ENCODE measurements at places on chromosomes 1 and 21.

DNA sequence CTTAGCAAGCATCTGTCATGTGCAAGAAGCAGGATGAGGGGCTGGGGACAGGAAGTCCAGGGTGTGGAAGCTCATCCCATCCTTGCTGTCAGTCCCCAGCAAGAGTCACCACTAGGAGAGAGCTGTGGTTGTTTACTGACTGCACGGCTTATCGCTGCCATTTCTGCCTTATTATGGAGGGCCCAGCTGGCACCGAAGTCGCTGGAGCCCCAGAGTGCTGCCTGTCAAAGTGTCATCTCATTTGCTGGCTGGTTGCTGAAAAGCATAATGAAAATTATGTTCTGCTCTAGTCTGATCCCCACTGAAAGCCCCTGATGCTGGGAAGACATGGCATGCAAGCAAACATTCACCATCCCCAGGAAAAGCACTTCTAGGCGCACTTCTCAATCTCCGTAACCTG, 642.7 kb downstream of the NPHP4 start:
- DNase-seq = no peak

DNA sequence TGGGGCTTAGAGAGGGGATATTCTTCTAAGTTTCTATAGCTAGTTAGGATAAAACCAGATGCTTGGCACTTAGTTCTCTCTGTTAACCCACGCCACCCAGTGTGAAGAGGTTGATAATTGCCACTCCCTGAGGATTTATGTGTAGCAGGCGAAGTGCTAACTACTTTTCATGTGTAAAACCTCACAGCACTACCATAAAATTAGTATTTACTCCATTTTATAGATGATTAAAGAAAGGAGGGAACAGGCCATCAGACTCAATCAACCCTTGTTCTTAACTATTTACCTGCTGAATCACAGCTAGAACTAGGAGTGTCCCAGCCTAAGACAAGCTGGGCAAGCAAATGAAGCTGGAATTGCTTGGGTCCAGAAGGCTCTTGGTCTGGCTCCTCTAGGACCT, 8.9 kb downstream of the LIN28A start:
- no peak for DNase-seq

GRCh38 chr1:181160998-181161870, 72.7 kb downstream of the IER5 start:
- no peak for DNase-seq

DNA sequence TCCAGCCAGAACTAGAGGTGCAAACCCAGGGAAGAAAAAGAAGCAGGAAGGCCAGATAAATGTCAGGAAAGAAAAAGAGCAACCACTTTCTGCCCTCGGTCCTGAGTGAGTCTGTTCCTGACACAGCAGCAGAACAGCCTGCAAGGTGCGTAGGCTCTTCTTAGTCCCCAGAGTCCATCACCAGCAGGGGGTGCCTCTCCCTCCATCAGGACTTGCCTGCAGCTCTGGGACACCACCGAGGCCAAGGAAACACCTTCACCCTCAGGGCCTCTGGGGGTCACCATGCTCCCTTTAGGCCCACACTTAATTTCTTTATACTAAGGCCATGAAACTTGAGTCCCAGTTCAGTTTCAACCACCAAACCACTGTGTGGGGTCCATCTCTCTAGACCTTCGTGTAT, 43.7 kb upstream of the NFASC start:
- no peak for DNase-seq

GRCh38 chr1:5745800-5746610, 246.2 kb downstream of the NPHP4 start:
- peak; percentile 40 for DNase-seq

DNA sequence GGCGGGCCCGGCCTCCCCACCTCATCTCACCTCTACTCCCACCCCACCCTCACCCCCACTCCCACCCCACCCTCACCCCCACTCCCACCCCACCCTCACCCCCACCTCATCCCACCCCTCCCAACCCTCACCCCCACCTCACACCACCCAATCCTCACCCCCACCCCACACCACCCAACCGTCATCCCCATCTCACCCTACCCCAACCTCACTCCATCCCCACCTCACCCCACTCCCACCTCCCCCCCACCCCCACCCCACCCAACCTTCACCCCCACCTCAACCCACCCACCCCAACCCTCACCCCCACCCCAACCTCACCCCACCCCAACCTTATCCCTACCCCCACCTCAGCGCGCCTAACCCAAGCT, 13.4 kb downstream of the A3GALT2 start:
- no peak for DNase-seq

GRCh38 chr1:109787211-109787844, 23.6 kb upstream of the EPS8L3 start:
- DNase-seq = no peak

- no peak for DNase-seq
Observed at GRCh38 chr1:177927021-177927596, 42.7 kb downstream of the SEC16B start.

GRCh38 chr1:51044199-51044598, 57.8 kb upstream of the C1orf185 start:
- DNase-seq = no peak

DNA sequence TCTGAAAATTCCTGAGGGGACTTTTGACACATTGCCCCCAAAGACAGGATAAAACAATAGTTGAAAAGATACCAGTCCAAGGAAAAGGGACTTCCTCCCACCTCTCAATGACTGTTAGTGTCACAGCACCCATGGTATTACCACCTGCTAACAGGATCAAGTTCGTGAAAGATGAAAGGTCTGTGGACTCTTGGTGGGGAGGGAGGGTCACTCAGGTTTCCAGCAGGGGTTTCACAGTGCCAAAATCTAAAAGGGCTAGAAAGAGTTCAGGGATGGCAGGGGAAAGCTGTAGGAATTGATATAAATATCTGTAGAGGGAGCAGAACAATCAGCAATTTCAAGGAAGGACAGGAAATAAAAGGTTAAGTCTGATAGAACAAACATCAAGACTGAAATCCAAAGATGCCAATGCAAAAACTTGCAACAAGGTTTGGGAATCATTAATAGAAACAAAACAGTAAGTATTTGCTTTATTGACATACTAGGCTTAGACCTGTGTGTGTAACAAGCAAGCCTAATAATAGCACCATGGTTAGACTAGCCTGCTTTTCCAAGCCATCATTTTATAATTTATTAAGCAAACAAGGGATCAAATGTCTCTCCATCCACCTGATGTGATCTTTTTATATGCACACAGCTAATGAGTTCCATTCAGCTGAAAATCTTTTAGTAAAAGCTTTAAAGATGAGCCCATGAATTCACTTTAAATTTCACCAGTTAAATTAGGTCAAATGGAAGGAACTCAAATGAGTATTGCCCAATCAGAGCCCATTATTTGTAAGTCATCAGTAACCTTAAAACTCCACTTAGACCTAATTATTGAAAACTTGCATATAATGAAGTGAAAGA, 3.7 kb downstream of the MCL1 start:
- no peak for DNase-seq

DNA sequence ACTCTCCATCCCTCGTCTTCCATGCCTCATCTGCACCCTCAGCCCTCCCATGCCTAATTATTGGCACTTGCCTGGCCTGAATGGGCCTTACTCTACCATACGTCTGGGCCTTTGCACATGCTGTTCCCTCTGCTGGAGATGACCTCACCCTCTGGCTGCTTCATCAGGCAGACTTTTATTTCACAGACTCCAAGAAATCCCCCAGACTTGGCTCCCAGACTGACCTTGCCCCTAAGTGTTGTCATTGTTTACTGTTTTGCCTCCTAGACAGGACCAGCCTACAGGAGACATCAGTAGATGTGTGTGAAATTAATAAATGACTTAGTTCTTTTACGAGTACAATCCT, 5.2 kb upstream of the AHDC1 start:
- no peak for DNase-seq

DNA sequence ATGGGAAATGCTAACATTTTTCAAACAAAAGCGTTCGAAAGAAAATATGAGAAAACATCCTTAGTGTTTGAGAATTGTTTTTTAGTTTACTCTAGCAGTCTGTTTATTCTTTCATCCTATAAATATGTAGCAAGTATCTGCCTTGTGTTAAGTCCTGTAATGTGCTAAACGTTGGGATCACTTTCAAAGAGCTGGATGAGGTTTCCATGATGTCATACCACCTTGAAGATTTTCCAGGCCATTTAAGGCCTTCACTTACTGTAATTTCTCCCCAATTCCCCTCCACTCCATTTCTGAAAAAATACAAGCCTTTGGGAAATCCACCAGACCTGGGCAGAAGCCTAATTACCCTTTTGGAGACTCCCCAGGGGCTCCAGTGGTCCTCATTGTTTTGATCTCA, 24.2 kb upstream of the CTBS start:
- no peak for DNase-seq

DNA sequence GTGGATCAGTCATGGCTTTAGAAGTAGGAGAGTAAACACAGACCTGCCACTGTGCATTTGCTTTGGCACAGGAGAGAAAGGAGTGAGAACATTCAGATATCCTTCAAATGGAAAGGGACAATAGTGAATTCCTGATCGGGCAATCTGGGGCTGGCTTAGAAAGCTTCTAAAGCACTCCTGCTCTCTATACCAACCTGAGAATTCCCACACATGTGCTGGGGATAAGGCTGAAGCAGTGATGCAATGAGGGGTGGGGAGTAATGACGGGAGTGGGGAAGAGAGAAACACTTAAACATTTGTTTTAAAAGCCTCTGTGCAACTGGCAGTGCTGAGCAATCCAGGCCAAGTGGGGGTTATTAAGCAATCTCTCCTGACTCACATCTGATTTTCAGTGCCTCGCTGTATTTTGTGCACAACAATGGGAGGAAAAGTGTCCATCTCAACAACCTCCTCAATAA, 108.8 kb downstream of the KIAA0319L start:
- DNase-seq = no peak

DNA sequence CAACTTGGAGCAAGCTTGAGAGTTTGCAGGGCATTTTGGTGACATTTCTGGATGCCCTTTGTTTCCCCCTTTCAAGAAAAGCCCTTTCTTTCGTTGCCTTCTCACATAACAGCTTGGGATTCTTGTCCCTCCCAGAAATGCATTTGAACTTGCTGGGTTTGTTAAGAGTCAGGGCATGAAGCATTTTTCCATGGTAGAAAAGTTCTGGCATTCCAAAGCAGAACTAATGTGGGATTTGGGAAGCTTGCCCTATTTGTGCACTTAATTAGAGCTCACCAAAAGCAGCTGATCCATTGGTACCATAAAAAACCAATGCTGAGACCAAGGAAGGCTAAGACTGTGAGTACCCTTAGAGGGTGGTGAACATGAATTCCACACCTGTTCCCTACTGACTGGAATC, 99.8 kb upstream of the HOOK1 start:
- no peak for DNase-seq

DNA sequence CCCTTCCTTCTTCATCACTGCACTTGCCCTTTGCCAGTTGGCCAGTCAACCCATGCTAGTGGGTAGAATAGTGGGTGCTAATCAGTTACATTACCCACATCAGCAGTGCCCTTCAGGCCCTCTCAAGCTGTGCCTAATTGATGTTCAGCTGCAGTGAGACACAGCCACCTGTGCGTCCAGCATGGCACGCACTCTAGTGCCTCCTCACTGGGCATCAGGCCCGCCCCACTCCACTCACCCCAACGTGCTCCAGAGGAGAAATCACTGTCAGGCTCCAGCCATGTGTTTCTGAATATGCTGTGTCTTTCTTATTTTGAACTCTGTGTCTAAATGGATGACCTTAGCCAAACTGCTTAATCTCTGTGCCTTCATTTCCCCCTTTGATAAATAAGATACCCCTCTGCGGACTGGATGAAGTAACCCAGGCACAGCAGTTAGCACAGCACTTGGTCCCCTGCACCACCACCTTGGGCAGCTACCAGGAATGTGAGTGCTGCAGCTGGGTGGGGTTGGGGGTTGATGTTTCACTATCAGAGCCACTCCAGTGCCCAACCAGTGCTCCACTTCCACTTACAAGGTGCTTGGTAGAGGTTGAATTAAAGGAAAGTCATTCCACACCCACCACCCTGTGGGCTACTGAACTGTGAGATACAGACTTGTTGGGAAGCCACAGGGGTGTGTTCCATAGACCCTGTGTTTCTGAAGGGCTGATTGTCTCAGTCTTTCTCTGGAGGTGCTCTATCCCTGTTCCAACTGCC, 8.9 kb upstream of the ADORA3 start:
- no peak for DNase-seq

DNA sequence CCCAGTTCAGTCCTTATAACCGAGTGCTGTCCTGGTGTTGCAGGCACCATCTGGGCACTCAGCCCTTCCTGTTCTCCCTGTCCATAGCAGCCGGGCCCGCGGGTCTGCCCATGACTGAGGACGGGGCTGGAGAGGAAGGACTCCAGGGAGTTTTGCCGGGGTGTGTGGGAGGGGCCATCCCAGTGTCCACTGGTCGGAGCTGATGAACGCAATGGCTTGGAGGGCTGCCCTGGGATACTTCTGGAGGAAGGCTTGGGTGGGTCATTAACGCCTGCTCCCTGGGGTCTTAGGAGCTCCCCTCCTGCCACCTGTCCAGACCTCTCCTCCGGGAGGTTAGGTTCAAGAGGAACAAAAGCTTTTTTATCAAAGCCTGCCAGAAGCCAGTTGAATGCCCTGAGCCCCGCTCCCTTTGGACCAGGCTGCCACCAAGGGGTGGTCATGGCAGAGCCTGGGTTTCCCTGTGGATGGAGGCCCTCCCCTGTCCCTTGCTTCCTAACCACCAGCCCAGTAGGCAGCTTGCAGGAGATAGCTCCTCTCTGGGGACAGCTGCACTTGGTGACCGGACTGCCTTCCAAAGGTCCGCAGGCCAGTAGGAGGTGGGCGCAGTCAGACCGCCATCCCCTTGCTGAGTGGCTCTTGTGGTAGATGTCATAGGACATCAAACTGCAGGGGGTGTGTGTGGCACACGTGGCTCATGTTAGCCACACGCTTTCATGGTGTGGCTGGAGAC, 61.3 kb downstream of the TRIM11 start:
- no peak for DNase-seq

DNA sequence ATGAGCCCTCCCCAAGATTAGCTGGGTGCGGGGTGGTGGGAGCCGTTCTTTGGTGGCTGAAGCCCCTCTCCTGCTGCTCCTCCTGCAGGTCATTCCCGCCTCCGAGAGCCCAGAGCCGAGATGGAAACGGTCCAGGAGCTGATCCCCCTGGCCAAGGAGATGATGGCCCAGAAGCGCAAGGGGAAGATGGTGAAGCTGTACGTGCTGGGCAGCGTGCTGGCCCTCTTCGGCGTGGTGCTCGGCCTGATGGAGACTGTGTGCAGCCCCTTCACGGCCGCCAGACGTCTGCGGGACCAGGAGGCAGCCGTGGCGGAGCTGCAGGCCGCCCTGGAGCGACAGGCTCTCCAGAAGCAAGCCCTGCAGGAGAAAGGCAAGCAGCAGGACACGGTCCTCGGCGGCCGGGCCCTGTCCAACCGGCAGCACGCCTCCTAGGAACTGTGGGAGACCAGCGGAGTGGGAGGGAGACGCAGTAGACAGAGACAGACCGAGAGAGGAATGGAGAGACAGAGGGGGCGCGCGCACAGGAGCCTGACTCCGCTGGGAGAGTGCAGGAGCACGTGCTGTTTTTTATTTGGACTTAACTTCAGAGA, 448 bp downstream of the G0S2 start:
- no peak for DNase-seq

GRCh38 chr1:94778808-94779207, 41.3 kb upstream of the SLC44A3 start:
- DNase-seq = no peak

- DNase-seq = no peak
Observed at GRCh38 chr1:74471470-74471869, 40.9 kb downstream of the LRRC53 start.
